H7 (cell line): ENCODE measurements at places on chromosomes 7 and 10.

- DNase-seq, result no peak
Observed at GRCh38 chr7:54336800-54337199, 205.4 kb upstream of the VSTM2A start.

DNA sequence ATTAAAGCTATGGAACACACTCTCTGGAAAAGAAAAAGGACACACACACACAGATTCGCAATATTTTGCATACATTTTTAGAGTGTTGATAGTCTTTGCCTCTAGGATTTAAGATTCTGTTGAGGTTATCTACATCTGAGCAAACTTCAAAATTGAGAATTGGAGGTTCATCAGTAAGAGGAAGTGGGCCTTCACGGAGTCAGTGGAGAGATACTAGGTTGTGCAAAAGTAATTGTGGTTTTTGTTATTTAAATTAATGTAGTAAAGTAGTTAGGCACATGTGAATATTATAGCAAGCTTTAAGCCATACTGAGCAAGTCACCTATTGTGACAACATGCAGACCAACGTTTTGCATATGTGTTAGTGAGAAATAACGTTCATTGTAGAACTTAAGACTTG lies 19.8 kb upstream of the NXPH1 start:
- no peak for DNase-seq

DNA sequence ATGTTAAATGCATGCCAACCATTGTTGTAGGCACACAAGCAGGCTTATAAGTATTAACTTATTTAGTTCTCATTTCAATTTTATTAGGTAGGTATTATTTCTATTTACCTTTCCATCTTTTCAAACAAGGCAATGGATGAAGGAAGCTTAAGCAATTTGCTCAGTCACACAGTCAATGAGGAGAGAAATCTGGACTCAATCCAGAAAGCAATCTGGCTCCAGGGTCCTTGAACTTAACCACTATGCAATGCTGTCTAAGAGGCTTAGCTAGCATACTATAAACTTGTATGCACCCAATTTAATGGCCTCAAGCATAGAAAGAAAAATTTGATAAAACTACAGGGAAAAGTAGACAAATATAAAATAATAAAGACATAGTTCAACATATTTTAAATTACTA lies 88.6 kb downstream of the VWDE start:
- DNase-seq, result no peak

- no peak for DNase-seq
Observed at GRCh38 chr7:132113536-132114371, 462.5 kb downstream of the PLXNA4 start.

DNA sequence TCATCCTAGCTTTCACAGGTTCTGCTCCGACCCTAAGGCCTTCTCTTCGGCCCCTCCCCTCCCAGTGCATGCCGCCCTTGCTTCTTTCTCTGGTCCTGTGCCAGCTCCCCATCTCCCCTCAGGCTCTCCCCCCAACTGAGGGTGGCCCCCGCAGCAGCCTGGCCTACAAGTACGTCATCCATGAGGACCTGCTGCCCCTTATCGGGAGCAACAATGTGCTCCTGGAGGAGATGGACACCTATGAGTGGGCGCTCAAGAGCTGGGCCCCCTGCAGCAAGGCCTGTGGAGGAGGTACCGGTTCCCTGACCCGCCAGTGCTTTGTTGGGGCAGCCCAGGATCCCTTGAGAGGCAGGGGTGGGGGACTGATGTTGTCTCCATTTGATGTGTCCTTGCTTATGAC lies 33.8 kb downstream of the TBATA start:
- DNase-seq, result no peak
